ENCODE measurements at places on chromosomes 7 and 10.

DNA sequence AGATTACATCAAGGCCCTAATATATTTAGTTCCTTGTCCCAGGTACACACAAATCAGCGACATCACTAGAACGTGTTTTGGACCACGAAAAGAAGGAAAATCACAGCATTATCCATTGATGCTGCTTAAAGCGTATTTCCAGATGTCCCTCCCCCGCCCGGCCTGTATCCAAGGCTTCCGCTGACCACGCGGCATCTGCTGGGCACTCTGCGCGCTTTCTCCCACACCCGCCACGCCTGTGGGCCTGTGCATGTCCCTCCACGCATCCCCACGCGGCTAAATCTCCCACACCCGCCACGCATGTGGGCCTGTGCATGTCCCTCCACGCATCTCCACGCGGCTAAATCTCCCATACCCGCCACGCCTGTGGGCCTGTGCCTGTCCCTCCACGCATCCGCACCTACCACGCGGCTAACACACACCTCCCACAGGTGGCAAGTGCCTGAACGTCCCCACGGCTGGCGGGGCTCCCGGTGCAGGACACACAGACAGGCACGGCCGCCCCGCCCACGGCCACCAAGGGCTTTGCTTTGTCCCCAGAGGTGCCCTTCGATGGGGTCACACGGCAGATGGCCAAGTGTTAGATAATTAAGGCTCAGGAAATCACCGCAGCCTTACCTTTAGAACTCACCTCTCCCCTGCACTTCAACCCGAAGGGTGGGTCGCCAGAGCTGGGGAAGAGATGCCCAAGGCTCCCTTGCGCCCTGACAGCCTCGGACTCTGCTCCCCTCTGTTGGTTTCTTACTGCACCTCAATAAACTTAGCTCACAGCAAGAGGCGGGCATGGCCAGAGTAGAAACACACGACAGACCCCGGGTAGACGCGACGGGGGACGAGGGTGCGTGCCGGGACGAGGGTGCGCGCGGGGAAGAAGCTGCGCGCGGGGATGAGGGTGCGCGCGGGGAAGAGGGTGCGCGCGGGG is 49.5 kb downstream of the DIP2C start:
- DNase-seq, result no peak

DNA sequence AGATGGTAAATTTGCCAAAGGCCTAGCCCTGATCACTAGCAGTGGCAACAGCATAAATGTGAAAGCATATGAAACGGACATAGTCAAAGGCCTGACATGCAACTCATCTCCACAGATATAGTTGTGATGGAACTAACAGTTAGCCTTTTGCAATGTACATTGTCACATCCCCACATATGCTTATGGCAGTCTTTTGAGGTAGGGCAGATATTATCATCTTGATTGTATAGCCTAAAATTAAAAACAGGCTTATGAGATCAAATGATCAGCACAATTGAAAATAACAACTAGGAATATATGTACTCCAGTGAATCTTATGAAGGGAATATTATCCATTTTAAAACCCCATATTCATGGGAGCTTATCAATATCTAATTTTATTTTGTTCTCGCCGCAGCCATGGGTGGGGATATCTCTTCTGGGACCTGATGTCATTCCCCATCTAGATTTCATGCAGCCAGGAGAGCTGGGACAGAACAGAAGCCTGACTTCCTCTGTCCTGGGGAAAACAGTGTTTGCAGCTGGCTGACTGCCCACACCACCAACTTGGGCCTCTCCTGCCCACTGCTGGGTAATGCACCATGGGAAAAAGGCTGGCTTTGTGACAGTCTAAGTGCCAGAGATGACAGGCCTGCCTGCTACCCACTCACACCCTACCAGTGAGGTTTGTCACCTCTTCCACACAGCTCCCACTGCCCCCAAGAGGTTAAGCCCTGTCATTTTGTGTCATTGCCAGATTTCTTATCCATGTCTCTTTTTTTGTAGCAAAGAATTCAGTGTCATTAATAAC is 180.2 kb upstream of the FZD1 start:
- DNase-seq, result no peak

GRCh38 chr7:41822259-41822817 is 119.4 kb upstream of the INHBA start:
- no peak for DNase-seq

DNA sequence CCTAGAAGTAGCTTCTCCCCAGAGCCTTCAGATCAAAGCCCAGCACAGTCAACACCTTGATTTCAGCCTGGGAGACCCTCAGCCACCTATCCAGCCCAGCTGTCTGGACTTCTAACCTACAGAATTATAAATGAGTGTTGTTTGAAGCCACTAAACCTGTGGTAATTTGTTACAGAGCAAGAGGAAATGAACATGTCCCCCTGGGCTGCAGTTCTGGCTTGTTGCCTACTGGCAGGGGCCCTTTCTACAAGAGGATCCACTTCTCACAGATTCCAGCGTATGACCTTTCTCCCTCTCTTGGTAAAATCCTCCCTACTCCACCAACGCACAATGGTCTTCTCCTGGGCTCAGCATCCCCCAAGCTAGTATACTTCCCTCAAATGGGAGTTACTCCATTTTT is 46.4 kb upstream of the ECHDC3 start:
- no peak for DNase-seq

- no peak for DNase-seq
Measured at GRCh38 chr7:151556592-151556991, 36.9 kb upstream of the RHEB start.

DNA sequence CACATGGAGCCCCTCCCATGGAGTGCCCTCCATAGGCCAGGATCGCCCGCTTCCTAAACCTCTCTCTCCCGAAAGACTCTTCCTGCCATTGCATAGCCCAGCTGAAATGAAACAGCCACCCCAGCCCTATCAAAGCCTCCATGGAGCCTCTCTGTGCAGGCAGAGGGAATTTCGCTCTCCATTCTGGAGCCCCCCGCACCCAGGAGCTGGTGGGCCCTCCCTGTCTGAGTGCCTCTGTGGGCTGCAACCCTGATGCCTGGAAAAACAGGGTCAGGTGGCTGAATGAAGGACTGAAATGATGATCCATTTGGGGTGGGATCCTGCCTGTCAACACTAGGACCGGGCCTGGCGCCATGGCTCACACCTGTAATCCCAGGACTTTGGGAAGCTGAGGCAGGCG is 106.4 kb downstream of the FAM53B start:
- DNase-seq, result no peak

GRCh38 chr10:19628767-19629560 is 187.3 kb upstream of the PLXDC2 start:
- DNase-seq, result no peak

- no peak for DNase-seq
Measured at GRCh38 chr7:6165521-6166320, 106.7 kb downstream of the CYTH3 start.

DNA sequence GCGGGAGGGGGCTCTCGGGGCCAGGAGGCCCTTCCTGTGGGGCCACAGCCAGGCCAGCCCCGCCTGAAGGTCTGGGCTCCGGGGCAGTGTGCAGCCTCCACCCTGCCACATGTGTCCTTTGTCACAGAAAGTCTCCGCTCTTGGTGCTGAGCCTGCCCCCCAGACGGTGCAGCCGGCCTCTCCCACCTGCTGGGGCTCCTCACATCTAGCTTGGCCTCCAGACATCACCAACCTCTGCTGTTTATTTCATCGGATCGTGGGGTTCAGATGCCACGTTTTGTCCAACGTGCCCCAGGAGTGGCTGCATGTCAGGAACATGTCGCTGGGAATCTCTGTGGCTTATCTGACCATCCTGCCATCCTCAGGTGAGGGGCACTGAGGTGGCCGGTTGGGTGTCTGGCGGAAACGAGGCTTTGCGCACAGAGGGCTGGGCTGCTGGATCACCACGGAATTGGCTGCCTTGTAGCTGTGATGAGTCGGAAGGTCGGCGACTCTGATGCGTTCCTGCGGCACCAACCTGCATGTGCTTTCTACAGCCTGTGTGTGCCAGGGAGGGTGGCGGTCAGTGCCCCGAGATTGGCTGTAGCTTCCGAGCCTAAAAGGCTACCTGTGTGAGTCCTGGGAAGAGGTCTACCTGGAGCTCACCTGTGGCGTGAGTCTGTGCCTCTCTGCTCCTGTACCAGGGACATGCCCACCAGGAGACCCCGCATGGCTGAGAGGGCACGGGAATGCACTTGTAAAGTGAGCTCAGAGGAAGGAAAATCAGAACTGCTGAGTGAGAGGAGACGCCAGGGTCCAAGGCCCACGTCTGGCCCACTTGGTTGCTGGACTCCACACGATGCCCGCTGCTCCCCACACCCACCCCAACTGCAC is 316.4 kb downstream of the DNAJB6 start:
- DNase-seq, result no peak

- DNase-seq, result no peak
Measured at GRCh38 chr10:118820326-118821116, 65.8 kb upstream of the CACUL1 start.

DNA sequence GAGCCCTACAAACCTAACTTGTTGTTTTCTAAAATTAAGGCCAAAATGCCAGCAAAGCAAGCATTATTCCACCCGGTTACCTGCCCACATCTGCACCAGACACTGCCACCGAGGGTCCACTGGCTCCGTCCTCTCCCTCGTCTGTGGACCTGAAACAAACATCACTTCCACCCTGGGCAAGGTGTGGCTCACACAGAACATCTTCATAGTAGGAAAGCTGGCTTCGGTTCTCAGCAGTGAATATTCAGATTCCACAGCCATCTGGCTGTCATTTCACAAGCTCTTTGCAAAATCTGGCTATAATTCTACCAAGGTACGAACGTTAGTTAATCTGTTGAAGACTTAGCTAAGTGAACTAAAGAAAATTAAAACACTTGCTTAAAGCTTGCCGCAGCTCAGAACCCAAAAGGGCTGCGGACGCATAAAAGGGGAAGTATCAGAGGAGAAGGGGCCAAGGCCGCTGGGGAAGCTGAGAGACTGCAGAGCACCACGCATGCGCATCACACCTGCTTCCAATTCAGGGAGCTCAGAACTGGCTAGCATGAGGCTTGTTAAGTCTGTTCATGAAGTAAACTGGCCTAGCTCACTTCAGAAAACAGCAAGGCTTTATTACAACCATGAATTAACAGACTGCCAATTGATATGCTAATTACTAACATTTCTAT is 46.1 kb downstream of the PTPRN2 start:
- DNase-seq, result no peak

DNA sequence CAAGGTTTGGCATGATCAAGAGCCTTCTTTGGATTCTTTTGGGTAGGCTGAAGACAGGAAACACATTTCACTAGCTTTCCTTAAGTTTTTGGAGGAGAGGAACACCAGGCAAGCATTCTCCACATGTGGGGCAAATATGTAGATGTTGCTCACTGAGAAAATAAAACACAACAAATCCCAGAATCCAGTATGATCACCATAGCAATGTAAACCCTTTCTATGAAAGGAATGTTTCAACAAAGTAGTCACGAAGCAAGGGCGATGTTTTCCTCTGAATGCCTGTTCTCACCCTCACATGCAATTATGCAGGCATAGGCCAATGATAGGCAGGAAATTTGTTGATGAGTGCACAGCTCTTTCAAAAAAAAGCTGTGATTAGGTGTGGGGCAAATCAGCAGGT is 20.5 kb upstream of the CEP41 start:
- no peak for DNase-seq

GRCh38 chr10:1320739-1321320 is 264.6 kb downstream of the WDR37 start:
- DNase-seq, result no peak

DNA sequence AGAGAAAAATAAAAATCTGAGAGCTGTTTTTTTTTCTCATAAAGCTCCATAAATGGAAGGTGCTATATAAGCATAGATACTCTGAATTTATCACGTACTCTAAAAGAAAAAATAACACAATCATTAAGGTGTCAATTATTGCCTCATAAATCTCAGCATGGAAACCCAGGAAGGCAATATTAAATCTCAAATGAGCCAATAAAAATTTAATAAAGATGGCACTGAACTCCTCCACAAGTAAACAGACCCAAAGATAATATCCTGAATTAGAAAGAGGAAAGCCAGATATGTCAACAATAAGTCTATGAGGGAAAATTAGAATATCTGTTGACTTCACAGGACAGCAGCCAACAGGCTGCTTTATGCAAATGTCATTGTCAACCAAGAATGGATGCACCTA is 66.5 kb downstream of the CDK6 start:
- no peak for DNase-seq

DNA sequence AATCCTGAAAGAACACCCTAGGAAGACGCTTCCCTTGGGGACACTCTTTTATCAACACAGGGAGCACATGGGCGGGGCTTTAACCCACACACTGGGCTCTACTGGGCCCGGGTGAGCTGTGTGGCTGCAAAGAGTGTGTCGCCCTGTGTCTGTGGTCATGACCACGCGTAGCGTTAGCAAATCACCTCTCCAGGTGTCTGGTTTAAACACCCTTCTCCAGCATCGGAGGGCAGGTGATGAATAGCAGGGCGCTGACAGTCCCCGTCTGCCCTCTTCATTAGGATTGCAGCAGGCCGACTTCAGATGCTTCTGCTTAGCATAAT is 127.7 kb downstream of the ADARB2 start:
- no peak for DNase-seq

DNA sequence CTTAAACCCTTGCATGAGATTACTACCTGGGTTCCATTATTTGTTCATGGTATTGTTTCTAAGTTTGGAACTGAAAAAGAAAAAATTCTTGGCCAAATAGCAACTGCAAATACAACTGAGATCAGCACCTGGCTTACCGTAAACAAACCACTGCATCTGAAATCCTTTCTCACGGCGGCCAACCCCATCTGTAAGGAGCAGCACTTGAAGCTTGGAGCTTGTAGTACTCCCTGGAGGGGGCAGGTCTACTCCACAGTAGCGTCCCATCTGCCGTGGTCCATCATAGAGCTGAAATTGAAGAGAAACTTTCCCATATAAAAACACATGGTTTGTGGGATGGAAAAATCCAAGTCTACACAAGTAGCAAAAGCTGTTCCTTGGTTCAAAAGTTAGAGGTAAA is 109.9 kb downstream of the CUBN start:
- DNase-seq, result no peak

- DNase-seq, result no peak
Measured at GRCh38 chr10:49666054-49666615, 13.3 kb upstream of the C10orf53 start.

DNA sequence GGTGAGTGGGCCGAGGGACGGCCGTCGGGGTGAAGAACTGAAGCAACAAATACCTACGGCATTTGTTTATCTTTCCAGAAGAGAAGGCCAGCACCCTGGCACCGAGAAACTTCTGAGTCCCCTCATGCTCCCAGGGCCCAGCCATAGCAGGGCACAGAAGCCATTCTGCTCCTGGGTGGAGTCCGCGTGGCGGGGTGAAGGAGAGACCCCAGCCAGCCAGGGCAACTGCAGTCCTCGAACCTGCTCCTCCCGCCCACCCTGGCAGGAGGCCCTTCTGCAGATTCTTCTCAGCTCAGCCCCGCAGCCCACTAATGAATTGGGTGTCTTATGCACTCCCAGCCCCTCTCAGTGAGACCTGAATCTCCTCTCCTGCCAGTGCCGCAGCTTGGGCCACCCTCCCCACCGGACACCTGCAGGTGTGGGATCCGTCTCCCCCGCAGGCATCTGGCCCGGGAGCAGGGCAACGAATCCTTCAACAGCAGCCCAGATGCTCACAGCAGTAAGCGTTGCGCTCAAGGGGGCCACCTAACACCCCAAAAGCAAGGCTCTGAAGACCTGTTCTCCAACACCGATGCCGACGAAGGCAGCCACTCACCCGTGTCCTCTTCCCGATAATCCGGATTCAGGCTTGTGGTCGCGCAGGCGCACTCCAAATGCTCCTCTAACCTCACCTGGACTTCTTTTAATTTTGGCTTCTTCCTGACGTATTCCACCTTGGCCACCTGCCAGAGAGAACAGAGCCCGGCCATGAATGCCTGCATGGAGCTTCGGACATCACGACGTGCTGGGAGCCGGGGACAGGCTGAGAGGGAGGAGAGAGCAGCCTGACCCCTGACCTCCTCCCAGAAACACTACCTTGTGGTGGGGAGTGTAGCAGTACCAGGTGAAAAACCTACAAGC is 18.9 kb downstream of the PDGFA start:
- DNase-seq, result no peak

- DNase-seq, result no peak
Measured at GRCh38 chr10:83603708-83604107, 535.6 kb upstream of the GHITM start.
